ENCODE measurements at places on chromosomes 4 and X.

DNA sequence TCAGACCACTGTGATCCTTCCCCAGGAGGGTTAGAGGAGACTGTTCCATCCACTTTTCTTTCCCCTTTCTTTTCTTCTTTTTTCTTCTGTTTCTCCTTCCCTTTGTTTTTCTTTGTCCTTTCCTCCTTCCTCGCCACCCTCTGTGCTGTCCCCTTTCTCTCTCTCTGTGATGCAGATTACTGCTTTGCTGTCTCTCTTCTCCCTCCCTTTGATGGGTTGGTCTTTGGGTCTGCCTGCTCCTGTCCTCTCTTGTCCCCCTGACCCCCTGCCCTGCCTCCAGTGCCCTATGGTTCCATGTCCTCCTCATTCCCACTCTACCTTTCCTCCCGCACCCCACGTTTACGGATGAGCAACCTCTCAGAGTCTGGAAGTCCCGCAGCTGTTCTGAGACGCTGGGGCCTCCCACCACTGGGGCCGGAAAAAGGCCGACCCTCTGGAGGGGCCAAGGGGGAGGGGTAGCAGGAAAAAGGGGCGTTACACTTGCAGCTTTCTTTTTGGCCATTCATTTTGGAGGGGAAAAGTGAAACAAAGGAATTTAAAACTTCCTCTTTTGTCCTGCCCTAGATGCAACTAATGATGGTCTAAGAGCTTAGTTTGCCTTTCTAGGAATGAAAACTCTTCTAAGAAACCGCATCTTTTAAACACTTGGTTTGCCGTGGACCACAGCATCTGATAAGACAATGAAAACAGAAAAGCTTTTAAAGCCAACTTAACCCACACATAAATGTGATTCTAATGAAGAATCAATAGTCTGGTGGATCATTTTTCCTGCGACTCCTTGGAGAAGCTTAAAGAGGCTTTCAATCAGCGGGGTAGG lies 24.5 kb upstream of the TSR2 start:
- no peak for DNase-seq

GRCh38 chr4:153501578-153501977 lies 35.4 kb downstream of the TMEM131L start:
- DNase-seq, result no peak

DNA sequence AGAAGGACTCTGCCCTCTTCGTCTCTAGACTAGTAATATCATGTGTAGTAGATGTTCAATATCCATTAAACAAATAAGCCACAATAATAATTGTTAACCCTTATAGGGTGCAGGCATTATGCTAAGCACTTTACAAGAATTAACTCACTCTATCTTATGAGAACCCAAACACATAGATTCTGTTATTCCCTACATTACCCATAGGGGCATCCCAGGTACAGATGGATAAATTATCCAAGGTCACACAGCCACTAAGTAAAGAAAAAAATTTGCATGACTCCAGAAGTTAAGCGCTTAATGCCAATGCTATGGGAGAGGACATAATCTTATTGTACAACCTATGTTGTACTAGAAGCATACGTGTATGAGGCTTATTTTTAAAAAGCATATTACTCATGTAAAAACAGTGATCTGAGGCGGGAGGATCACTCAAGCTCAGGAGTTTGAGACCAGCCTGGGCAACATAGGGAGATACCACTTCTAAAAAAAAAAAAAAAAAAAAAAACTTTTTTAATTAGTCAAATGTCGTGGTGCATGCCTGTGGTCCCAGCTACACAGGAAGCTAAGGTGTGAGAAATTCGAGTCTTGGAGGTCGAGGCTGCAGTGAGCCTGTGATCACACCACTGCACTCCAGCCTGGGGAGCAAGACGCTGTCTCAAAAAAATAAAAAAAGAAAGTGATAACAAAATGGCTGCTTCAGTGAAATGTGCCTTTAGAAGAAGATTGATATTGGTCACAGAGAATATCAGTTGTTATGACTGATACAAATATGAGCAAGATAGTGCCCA lies 13.6 kb downstream of the LDB2 start:
- no peak for DNase-seq

GRCh38 chr4:126604268-126604867 lies 1028.4 kb upstream of the INTU start:
- no peak for DNase-seq

DNA sequence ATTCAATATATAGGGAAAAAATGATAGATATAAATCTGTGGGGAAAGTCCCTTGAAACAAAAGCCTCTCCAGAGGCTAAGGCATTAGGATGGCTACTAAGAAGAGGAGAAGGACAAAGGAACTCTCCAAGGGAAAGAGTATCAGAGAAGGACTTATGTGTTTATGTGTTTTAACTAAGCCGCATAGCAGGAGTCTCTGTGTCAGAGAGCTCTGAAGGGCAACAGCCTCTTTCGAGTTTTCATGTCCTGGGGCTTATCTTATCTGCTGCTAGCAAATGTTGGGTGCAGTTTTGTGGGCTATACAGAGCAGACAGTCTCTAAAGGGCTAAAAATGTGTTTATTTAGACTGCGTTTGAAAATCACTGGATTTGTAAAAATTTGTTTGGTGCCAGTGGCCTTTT lies 1145.6 kb upstream of the DIAPH2 start:
- no peak for DNase-seq

DNA sequence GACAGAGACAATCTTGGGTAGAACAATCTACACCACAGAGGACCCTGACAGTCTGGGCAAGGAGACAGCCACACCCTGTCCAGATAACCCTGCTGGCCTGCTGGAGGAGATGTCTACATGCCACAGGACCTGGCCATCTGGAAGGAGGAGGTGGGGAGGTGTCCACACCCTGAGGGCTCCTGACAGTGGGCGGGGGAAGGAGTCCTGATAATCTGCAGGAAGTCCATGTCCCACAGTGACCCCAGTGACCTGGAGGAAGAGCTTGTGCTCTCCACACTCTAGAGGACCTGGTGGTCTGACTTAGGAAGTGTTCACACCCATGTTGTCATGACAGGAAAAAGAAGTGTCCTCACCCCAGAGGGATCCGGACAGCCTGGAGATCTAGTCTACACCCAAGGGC lies 5.5 kb downstream of the SUV39H1 start:
- DNase-seq, result no peak

DNA sequence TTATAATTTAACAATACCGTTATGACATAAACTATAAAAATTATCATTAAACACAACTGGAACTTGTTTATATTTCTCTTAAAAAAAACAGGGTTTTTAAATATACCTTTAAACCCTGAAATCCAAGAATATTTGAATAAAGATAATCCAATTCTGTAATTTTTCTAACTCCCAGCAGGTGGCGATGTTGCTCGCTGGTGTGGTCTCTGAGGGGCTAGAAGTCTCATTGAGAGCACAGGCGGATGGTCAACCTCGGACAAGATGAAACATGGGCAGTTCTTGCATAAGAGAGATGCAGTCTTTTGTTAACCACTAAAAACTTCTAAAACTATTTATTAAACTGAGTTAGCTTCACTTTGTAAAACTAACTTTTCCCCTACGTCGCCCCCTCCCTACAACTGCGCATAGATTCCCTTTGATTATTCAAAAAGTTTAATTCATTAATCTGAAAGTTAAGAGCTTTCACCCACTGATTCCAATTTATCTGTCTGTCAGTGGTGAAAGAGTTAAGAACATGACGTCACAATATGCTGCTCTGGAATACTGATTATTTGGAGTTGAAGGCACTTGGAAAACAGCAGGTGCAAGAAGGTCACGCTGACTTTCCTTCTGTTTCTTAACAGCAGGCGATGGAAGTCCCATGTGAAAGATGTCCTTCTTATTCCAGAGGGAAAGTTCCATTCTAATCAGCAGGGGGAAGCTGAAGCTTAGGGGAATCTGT lies 29.5 kb downstream of the DMP1 start:
- peak; percentile 4 for DNase-seq

- DNase-seq, result no peak
These were observed 39.5 kb downstream of the SPARCL1 start for GRCh38 chr4:87489678-87490077.
